ENCODE measurements at places on chromosomes 7 and 10. TPM values are rescaled to one million over a fixed set of nuclear protein-coding genes. Genes with fewer than 3 reads are reported as not detected.

Gene ZCCHC24
- 29.1 TPM for total RNA-seq

Gene DLX6
- 25.5 TPM for total RNA-seq

Gene HTR5A
- not detected for total RNA-seq

Gene TSPAN13
- 65.1 TPM for total RNA-seq

Gene CALHM3
- 20.3 TPM for total RNA-seq

Gene OPN1SW
- total RNA-seq = not detected

DNA sequence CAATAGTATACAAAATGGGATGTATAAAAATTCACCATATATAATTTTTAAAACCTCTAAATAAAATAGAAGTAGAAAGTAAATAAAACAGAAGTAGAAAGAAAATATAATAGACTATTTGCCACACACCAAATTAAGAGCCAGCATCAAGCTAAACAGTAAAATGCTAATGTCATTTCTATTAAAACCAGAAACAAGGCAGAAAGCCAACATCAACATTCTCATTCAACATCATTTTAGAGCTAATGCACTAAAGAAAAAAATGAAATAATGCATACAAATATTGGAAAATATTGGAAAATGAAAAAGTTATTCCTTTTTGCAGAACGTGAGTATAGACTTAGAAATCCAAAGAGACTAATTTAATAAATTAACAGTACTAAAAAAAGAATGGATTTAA is 23.4 kb upstream of the RELN start:
- DNase-seq = no peak
- H3K4me1 ChIP-seq = no peaks in the 10 kb centered on the region
- no peak overlapping the region for H3K27ac ChIP-seq
- H3K36me3 ChIP-seq = no peaks in the 10 kb centered on the region

- H3K27ac ChIP-seq = no peak overlapping the region
- no peak for DNase-seq
- H3K36me3 ChIP-seq = no peaks in the 10 kb centered on the region
- H3K27me3 ChIP-seq = no peaks in the 10 kb centered on the region
- no peaks in the 10 kb centered on the region for H3K4me1 ChIP-seq
- H3K4me3 ChIP-seq = no peak overlapping the region
These were observed 39.2 kb upstream of the GSAP start for GRCh38 chr7:77455321-77455720.

DNA sequence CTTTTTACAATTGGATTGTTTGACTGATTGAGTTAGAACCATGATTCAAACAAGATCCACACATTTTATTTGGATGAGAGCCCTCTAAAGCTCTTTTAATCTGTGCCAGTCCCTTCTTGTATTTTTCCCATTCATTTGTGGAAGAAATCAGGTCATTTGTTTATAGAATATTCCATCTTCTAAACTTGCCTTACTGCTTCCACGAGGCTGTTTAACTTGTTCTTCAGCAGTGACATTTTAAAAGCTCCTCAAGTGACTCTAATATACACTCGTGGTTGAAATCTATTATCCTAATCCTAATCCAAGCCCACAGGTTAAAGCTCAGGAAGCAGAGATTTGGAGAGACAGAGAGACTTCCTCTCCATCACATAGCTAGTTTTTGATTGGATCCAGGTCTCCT is 155.4 kb upstream of the SVIL start:
- DNase-seq = no peak
- no peak overlapping the region for H3K4me3 ChIP-seq
- H3K27me3 ChIP-seq = no peaks in the 10 kb centered on the region
- H3K4me1 ChIP-seq = peaks cover under 1% of the 10 kb centered on the region
- peak overlapping the region; percentile 54 for H3K27ac ChIP-seq
- H3K36me3 ChIP-seq = no peaks in the 10 kb centered on the region

GRCh38 chr10:3926675-3927525 is 141.9 kb upstream of the KLF6 start:
- DNase-seq = no peak
- H3K4me1 ChIP-seq = peaks cover 8% of the 10 kb centered on the region
- H3K27ac ChIP-seq = no peak overlapping the region
- H3K36me3 ChIP-seq = no peaks in the 10 kb centered on the region
- no peaks in the 10 kb centered on the region for H3K27me3 ChIP-seq

DNA sequence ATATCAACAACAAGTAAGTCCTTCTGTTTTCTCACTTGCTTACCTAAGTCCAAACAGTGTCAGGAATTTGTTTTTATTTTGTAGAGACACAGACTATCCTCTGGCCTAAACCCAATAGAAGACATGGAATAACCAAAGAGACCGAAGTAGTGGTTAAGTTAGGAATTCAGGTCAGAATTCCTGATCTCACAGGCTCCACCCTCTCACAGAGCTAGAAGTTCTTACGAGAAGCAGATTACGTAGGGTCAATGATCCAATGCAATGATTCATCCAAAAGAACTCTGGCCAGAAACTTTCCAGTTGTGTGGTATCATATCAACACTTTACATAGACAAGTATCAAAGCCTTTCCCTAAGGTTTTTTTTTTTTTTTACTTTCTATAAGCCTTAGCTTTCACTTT is 73.8 kb downstream of the IQUB start:
- no peak overlapping the region for H3K4me3 ChIP-seq
- H3K27ac ChIP-seq = no peak overlapping the region
- H3K4me1 ChIP-seq = no peaks in the 10 kb centered on the region
- no peak for DNase-seq

GRCh38 chr10:5040010-5040673 is 36.5 kb upstream of the AKR1C2 start:
- no peak overlapping the region for H3K4me3 ChIP-seq
- H3K36me3 ChIP-seq = no peaks in the 10 kb centered on the region
- H3K27ac ChIP-seq = no peak overlapping the region

GRCh38 chr10:51894771-51895578 is 195.6 kb upstream of the CSTF2T start:
- no peak for DNase-seq
- no peak overlapping the region for H3K27ac ChIP-seq
- peaks cover 3% of the 10 kb centered on the region for H3K27me3 ChIP-seq
- H3K36me3 ChIP-seq = no peaks in the 10 kb centered on the region
- peaks cover 13% of the 10 kb centered on the region for H3K4me1 ChIP-seq

GRCh38 chr10:132064771-132065437 is 842 bp upstream of the JAKMIP3 start:
- H3K27ac ChIP-seq = peak overlapping the region; percentile 52
- DNase-seq = peak; percentile 54
- no peak overlapping the region for H3K4me3 ChIP-seq
- no peaks in the 10 kb centered on the region for H3K36me3 ChIP-seq
- peaks cover 40% of the 10 kb centered on the region for H3K27me3 ChIP-seq
- peaks cover 8% of the 10 kb centered on the region for H3K4me1 ChIP-seq
